Activated naive CD8-positive, alpha-beta T cell treated with anti-CD3 and anti-CD28 coated beads, Interleukin-2, amount 10 ng/mL, durations not matched to agents 7 days and 5 days (primary cell): ENCODE measurements at places on chromosomes 4 and X. TPM values are rescaled to one million over a fixed set of nuclear protein-coding genes. Genes with fewer than 3 reads are reported as not detected.

C4orf54 gene
- not detected for total RNA-seq

DNA sequence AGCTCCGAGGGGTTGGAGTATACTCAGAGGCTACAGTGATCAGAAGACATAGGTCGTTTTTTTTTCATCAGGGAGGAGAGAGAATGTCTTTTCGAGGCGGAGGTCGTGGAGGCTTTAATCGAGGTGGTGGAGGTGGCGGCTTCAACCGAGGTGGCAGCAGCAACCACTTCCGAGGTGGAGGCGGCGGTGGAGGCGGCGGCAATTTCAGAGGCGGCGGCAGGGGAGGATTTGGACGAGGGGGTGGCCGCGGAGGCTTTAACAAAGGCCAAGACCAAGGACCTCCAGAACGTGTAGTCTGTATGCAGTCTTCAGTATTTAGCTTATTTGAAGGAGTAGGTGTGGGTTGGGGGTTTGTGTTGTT, 500 bp downstream of the GAR1 start:
- H3K4me3 ChIP-seq: peak overlapping the region; percentile 98
- no peaks in the 10 kb centered on the region for H3K27me3 ChIP-seq
- peaks cover 41% of the 10 kb centered on the region for H3K4me1 ChIP-seq

DNA sequence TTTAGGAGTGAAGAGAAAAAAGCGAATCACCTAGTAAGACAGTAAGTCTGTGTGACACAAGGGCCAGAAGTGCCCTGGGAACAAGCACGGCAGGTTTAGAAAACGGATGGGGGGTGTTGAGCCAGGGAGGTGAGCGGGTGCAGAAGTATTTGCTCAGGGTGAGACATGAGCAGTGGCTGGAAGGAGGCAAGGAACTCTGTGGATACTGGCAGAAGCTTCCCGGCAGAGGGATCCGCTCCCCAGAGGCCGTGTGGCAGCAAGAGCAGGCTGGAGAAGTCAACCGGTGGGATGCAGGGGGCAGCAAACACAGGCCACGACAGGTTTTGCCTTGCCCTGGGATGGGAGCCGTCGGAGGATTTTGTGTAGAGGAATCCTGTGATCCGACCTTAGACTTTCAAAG, 2.3 kb upstream of the UVSSA start:
- peaks cover 21% of the 10 kb centered on the region for H3K4me1 ChIP-seq
- peak overlapping the region; percentile 94 for H3K27ac ChIP-seq
- H3K4me3 ChIP-seq: peak overlapping the region; percentile 98
- no peak for DNase-seq
- H3K36me3 ChIP-seq: peaks cover 10% of the 10 kb centered on the region
- no peaks in the 10 kb centered on the region for H3K27me3 ChIP-seq

GRCh38 chr4:139266583-139267257, 13.3 kb downstream of the MGARP start:
- peak; percentile 70 for DNase-seq
- H3K27me3 ChIP-seq: peaks cover 10% of the 10 kb centered on the region
- peaks cover 27% of the 10 kb centered on the region for H3K4me1 ChIP-seq
- peak overlapping the region; percentile 74 for H3K27ac ChIP-seq
- H3K36me3 ChIP-seq: no peaks in the 10 kb centered on the region

DNA sequence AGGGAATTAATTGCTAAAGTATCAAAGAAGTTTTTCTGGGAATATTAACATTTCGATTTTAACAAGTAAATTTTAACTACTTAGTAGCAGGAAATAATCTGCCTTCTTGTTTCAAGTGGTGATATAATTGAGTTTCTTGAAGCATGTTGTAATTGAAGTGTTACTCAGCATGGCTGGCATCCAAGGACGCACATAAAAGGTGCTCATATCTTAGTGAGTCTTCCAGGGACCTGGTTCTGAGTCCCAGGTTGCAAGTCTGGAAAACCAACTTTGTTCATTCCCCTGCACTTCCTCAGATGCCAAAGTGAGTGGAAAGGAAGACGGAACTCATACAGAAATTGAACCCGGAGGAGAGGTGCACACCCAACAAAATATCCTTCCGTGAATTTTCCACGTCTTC, 399.6 kb downstream of the NLGN4X start:
- no peaks in the 10 kb centered on the region for H3K36me3 ChIP-seq
- no peak for DNase-seq
- H3K4me1 ChIP-seq: no peaks in the 10 kb centered on the region
- no peak overlapping the region for H3K27ac ChIP-seq
- no peak overlapping the region for H3K4me3 ChIP-seq

GRCh38 chr4:139872274-139872673, 206.7 kb downstream of the MGST2 start:
- H3K36me3 ChIP-seq: peaks cover 2% of the 10 kb centered on the region
- H3K27ac ChIP-seq: no peak overlapping the region

- no peak for DNase-seq
- peaks cover 17% of the 10 kb centered on the region for H3K4me1 ChIP-seq
- no peak overlapping the region for H3K27ac ChIP-seq
- H3K4me3 ChIP-seq: no peak overlapping the region
- peaks cover 74% of the 10 kb centered on the region for H3K27me3 ChIP-seq
Observed at GRCh38 chr4:3297066-3297859, 4.4 kb downstream of the RGS12 start.

ETDA gene
- not detected for total RNA-seq
